ENCODE measurements at places on chromosomes 5 and 9.

GRCh38 chr5:158421319-158421718 is 562.4 kb upstream of the CLINT1 start:
- DNase-seq = no peak

- no peak for DNase-seq
Measured at GRCh38 chr5:37494756-37495155, 115.6 kb downstream of the WDR70 start.

GRCh38 chr5:102218159-102218558 is 77.9 kb downstream of the SLCO4C1 start:
- no peak for DNase-seq

DNA sequence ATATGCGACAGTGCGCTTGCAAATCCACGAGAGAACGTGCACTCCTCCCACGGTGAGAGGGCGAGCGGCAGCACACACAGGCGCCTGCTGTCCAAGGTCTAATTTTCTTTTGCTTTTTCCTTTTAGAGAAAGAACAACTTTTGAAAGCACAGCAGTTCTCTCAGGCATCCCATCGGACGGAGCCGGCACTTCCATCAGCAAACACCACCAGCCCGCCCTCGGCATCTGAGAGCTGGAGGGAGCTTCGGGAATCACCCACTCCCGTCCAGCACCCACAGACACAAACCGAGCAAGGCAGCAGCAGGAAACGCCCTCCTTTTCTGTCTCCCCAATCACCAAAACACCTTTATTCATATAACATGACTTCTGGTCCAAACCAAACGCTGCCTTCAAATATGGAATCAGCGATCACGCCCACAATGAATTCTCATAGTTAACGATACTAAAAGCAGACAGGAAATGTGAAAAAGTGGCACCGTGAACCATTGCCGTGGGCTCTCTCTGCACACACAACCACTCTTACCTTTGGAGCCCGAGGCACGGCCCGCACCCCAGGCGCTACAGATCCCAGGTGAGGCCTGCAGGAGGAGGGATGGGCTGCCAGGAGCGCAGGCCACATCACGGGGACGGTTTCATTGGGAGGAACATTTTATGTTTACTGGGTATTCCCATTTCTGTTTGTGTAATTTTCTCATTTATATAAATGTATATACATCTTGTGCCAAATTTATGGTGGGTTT is 14.2 kb downstream of the LPCAT1 start:
- DNase-seq = no peak

DNA sequence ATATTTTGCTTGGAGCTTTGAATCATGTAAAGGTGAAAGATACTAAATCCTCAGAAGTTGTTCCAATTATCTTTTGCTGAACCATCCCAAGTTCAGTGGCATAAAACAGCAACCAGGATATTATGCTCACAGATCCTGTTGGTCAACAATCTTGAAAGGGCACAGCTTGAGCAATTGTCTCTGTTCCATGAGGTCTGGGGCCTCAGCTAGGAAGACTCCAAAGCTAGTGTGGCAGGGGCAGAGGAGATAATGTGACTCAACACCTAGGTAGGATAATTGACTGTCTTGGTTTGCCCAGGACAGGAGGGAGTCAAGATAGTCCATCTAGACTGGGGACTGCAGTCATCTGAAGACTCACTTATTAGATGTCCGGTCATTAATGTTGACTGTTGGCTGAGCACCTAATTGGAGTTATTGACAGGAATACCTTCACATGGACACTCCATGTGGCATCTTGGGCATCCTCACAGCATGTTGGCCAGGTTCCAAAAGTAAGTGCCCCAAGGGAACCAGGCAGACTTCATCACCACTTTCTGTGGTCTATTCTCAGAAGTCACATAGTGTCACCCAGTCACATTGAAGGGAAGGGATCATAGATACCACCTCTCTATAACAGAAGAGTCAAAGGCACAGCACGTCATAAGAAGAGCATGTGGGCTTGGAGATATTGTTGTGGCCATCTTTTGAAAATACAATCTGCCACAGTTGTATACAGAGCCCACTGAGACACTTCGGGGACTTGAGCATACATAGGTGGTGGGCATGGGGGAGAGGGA is 88.4 kb upstream of the GPBP1 start:
- DNase-seq = peak; percentile 16

Data from hematopoietic multipotent progenitor cell treated with erythropoietin and hydrocortisone succinate and interleukin-3 and kit ligand, for 4 days (in vitro differentiated cells).